NCI-H1092 treated with DMSO at 0.1 percent for 48 hours (cell line): ENCODE measurements at places on chromosomes 5 and 9.

- DNase-seq = no peak
These were observed 743.9 kb downstream of the NR2F1-AS1 start for GRCh38 chr5:92836855-92837755.

GRCh38 chr5:16807547-16807864 lies 128.6 kb downstream of the MYO10 start:
- DNase-seq = no peak

- no peak for DNase-seq
These were observed 64.0 kb upstream of the GLRX start for GRCh38 chr5:95886340-95887044.

DNA sequence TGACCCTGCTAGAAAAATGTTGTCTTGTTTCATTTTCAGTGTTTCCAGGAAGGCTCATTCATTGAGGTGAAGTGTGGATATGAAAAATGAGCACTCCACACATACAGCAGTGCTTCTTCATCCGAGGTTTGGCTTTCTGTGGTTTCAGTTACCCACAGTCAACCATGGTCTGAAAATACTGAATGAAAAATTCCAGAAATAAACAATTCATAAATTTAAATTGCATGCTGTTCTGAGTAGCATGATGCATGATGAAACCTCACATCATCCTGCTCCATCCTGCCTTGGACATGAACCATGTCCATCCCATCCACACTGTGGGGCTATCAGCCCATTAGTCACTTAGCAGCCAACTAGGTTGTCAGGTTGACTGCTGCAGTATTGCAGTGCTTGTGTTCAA lies 10.4 kb upstream of the SLC45A2 start:
- DNase-seq = no peak

DNA sequence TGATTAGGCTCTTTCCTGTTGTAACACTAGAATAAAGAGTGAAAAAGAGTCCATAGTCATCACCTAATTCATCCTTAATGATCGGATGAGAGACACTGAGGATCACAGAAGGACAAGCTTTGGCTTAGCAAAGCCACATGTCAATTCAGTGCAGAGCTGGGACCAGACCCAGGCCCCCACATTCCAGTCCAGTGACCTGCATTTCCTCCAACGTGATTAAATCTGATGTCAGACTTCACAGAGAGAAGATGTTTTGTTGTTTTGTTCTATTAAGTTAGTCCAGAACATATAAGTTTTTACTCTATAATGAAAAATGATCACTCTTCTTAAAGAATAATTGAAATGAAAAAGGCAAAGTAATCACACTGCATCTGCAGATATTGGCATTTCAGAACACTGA lies 377.9 kb upstream of the PAPPA start:
- no peak for DNase-seq

DNA sequence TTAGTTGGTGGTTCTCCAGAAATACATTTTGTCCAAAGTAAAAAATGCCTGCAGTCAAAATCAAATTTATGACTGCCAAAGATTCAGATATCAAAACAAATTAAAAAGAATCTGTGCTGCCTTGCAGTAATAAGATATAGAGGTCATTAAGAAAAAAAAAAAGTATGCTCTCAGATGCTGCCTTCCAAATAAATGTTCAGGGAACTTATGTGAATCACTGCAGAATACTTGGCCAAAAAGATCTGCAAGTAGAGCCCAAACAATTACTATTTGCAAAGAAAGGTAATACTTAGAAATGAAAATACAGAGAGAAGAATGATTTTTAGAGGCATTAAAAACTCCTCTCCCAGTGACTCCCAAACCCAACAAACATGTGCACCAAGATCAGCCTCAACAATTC lies 52.4 kb downstream of the MRPS27 start:
- DNase-seq = no peak
